Stimulated activated CD4-positive, alpha-beta T cell treated with anti-CD3 and anti-CD28 coated beads, Interleukin-4, amount 100 ng/mL, for 1 hour (primary cell): ENCODE measurements at places on chromosomes 4 and X.
A peak's percentile ranks its signal among the peaks of the same experiment; 100 is the strongest.

DNA sequence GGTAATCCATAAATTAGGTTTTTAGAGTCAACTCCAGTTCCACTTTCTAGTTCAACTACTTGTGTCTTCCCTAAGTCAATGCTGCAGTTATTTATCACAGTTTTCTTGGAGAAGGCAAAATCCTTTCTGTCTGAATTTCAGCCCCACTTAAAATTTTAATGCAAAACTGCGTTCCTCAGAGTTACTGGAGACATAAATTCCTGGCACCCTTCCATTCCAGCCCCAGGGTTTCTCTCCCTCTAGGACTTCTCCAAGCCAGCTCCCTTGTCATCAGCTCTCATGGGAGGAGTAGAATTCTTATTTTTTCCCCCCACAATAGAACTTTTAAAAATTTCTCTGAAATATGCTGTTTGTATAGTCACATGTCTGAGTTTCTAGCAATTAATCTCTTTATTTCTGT, 50.6 kb upstream of the PHOX2B start:
- no peak for DNase-seq

- no peak for DNase-seq
Observed at GRCh38 chrX:7266288-7266687, 118.3 kb upstream of the PUDP start.

GRCh38 chr4:2842687-2843262, 869 bp upstream of the ADD1 start:
- DNase-seq, result no peak

DNA sequence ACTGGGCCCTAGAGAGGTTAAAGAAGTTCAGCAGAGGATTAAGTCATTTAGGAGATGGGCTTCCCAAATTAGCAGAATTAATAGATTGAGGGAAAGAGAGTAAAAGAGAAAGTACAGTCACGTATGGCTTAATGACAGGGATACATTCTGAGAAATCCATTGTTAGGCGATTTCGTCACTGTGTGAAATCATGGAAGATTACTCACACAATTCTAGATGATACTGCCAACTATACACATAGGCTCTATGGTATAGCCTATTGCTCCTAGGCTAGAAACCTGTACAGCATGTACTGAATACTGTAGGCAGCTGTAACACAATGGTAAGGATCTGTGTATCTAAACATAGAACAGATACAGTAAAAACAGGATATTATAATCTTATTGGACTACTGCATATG, 180.6 kb downstream of the RNF150 start:
- no peak for DNase-seq

- DNase-seq, result peak; percentile 31
Observed at GRCh38 chrX:45850197-45850774, 649.6 kb upstream of the DIPK2B start.

- DNase-seq, result no peak
Observed at GRCh38 chrX:51759055-51759839, 16.0 kb downstream of the GSPT2 start.

GRCh38 chr4:85500110-85500867, 25.3 kb downstream of the ARHGAP24 start:
- DNase-seq, result no peak

GRCh38 chr4:43959976-43960375, 488.6 kb downstream of the KCTD8 start:
- no peak for DNase-seq

DNA sequence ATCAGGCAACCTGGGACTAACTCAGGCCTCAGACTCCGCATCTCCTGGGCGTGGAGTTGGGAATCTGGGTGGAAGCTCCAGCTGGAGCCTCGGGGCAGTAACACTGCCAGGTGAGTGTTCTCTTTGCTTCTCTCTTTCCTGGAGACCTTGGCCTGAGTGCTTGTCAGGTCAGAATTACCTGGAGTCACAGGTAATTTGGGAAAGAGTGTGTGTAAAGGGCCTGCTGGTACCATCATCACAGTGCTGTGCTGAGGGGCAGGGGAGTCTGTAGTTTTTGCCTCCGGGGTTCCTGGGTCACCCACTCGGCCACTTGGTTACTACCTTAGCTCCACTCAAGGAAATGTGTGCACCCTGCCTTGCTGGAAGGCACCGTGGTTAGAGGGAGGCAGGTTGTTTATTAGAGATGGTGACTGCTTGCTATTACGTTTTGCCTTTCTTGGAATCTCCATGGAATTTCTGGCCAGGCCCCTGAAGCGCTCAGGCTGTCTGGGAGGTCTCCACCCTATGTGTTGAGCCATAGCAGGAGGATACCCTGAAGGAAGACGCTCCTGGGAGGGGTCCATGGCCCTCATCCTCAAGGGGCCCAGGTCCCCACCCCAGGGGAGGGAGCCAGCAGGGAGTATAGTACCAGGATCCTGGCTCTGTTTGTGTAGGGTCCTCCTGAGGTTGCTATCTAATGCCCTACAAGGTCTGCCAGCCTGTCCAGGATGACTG, 2.9 kb downstream of the GPR78 start:
- DNase-seq, result no peak

- DNase-seq, result peak; percentile 15
Observed at GRCh38 chrX:102934624-102935023, 2.4 kb upstream of the RAB40AL start.

- peak; percentile 30 for DNase-seq
Observed at GRCh38 chrX:12999422-12999821, 24.5 kb downstream of the TMSB4X start.

GRCh38 chr4:51906167-51906958, 63.4 kb downstream of the DCUN1D4 start:
- no peak for DNase-seq

DNA sequence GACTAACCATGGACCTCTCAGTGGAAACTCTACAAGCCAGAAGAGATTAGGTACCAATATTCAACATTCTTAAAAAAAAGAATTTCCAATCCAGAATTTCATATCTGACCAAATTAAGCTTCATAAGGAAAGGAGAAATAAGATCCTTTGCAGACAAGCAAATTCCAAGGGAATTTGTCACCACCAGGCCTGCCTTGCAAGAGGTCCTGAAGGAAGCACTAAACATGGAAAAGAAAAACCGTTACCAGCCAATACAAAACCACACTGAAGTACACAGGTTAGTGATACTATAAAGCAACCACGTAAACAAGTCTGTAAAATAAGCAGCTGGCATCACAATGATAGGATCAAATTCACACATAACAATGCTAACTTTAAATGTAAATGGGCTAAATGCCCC, 156.6 kb downstream of the FAM13A start:
- no peak for DNase-seq

GRCh38 chr4:184648313-184649025, 778 bp downstream of the CASP3 start:
- DNase-seq, result peak; percentile 44

GRCh38 chr4:36919721-36920120, 324.8 kb upstream of the NWD2 start:
- no peak for DNase-seq

DNA sequence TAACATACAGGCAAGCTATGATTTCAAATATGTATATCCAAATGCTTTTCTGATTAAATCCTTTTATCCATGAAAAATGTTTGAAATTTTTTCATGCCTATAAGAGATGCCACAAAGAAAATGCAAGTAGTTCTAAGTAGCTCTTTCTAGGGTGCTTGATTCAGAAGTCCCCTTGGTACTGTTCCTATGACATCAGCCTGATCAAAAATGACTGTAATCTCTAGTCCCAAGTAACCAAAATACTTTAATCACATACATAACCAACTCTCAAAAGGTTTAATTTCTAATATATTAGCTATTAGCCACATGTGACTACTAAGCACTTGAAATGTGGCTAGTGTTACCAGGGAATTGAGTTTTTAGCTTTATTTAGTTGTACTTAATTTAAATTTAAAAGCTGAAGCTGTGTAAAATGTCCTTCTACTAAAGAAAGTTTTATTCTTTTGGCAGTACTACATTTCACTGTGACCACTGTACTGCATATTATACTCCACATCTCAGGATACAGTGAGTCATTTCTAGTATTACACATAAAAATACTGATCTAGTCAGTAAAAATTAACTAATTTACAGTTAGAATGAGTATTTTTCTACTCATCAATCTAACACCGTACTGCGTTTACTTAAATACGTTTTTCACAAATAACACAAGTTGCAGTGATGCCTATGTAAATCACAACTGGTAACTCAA, 33.9 kb downstream of the FBXW7 start:
- DNase-seq, result no peak

DNA sequence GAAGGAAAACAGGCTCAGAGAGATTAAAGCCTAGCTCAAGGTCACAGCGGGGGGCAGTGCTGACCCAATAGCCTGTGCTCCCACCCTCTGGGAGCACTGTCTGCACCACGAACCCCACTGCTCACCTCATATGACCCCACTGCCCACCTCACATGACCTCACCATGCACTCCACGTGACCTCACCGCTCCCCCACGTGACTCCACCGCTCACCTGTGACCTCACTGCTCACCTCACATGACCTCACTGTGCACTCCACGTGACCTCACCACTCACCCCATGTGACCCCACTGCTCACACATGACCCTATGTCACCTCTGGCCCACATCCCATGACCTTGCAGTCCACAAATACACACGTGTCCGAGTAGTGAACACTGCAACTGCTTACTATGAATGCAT, 55.4 kb downstream of the ACOX3 start:
- DNase-seq, result no peak

GRCh38 chr4:153616006-153616555, 68.0 kb upstream of the TLR2 start:
- peak; percentile 17 for DNase-seq

GRCh38 chrX:43176686-43177085, 398.7 kb upstream of the PPP1R2C start:
- no peak for DNase-seq

GRCh38 chr4:186318481-186318880, 52.5 kb downstream of the F11 start:
- no peak for DNase-seq

DNA sequence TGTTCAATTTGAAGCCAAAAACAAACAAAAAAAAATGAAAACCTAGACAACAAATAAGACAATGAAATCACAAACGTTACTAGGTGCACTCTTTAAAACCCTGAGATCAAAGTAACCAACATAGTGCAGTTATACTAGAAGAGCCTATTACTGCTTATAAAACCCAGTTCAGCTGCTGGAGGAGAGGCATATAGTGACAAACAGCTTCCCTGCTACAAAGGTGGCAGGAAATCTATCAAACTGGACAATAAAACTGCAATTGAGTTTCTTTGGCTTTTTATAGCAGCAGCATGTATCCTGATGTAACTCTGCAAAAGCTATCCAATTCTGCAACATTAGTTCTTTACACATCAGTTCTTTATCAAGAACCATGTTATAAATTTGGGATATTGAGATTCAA, 155.6 kb downstream of the LRBA start:
- no peak for DNase-seq

GRCh38 chr4:112343330-112344080, 46.3 kb downstream of the ALPK1 start:
- DNase-seq, result no peak

- peak; percentile 23 for DNase-seq
Observed at GRCh38 chr4:54090804-54091623, 8.9 kb upstream of the GSX2 start.

DNA sequence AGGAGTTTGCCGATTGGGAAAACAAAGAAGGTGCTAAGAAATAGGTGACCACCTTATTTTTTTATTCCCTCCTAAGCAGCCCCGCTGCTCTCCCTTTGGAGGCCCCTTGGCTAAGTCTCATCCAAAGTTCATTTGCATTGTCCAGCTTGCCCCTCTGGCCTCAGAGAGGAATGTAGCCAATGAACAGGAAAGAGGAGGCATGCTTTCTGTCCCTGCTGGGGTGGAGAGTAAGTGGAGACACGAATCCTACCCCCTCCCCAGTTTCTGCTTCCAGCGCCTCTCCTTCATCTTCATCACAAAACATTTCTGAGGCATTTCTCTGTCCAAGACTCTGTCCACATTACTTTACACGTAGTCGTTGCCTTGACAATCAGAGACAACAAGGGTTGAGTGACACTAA, 38.7 kb downstream of the NLGN3 start:
- no peak for DNase-seq

GRCh38 chr4:38965866-38966265, 66.3 kb downstream of the TMEM156 start:
- no peak for DNase-seq
